ENCODE measurements at places on chromosomes 2 and 18.

GRCh38 chr2:176151442-176152287 is at the start of gene HOXD4:
HOXD4 (plus strand) TSS chr2:176151550; CDS start chr2:176151634, 84 bp downstream.
- no peak for DNase-seq

DNA sequence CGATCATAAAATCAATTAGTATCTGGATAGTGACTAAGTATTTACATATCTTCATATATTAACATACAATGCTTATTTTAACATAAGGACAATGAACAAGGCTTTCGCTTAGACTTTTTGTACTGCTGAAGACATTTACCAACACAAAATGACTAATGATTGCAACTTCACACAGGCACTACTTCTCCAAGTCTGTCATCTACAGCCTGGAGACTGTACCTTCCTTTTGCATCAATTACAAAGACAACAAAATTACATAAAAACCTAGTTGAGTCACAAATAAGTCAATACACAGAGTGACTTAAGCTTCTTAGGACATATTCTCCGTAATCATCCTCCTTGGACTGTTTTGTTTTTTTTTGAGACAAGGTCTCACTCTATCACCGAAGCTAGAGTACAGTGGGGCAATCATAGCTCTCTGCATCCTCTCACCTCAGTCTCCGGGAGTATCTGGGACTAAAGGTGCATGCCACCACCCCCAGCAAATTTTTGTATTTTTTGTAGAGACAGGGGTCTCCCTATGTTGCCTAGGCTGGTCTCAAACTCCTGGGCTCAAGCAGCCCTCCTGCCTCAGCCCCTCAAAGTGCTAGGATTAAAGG is 15.9 kb downstream of the PUM2 start:
- no peak for DNase-seq

DNA sequence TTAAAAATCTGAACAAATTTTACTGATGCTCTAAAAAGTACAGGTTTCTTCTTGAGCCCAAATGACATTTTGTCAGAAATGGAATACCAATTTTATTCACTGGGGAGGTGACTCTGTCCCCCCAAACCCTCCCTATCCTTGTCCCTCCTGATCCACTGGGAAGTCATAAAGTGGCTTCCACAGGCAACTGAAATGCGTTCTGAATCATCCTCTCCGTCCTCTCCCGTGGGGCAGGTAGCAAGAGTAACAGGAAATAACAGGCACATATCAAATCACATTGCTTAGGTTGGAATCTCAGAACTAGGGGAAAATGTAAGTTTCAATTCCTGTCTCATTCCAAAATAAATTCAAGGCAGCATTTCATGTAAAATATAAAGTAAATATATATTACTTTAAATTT is 44.5 kb downstream of the MYL12B start:
- DNase-seq, result no peak

GRCh38 chr2:224908818-224909217 is 133.4 kb downstream of the DOCK10 start:
- DNase-seq, result no peak

DNA sequence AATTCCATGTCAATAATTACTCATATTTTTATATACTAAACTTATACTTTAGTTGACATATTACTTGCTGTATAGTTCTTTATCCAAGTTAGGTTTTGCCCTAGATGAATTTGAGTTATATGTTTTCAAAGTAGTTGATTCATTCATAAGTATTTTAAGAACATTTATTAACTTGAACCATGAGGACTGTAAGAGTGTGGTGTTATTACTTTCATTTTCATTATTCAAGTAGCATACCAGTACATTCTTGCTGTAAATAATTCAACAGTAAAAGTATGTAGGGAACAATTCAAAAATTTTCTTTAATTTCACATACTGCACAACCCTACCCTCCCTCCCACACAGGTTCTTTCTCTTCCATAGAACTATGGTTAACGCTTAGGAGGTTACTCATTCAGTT is 75.4 kb downstream of the ANKRD12 start:
- DNase-seq, result no peak

DNA sequence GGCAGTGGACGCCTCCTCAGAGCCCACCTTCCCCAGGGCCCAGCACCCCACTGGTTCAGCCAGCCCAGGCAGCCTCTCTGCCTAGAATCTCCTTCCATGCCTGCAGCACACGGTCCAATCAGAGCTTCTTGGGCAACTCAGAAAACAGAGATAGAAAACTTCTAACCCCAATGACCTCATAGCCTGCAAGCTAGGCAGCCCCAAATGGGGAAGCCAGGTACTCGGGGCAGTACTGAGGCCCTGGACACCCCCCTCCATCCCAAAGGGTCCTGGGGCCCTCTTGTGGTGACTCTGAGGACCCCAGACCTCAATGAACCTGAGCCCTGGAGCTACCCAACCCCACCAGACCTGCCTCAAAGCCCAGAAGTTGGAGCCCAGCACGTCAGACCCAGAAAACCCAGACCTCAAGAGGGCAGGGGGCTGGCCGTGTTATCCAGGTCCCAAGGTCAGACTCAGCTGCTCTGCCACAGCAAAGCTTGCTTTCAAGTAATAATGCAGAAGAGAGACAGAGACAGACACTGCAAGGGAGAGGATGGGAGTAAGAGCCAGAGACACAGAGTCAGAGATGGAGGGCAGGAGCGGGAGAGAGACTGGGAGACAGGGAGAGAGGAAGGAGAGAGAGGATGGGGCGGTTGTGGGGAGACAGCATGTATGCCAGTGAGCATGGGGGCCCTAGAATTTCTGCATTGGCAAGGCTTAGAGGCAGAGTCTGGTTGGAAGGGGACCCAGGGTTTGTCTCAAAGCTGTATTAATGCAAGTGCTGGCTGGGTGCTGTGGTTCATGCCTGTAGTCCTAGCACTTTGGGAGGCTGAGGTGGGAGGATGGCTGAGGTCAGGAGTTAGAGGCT is 28.2 kb downstream of the SERTAD2 start:
- no peak for DNase-seq

DNA sequence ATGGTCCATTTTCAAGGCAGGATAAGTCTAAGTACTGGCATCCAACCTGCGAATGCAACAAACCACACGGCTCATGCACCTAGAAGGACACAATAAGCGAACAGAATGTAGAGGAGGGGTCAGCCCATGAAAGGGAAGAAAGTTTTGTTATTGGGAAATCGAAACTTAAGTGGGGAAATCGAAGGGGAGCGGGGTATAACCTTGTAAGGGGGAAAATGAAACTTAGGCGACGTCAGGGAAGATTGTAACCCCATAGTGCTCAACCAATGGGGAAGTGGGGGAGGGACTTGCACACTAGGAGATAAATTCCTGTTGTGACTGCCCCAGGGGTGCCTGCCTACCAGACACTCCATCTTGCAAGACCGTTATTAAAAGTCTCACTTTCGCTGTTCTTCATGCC is 15.6 kb upstream of the OTOF start:
- DNase-seq, result no peak

GRCh38 chr2:551621-552020 is 125.6 kb downstream of the TMEM18 start:
- DNase-seq, result no peak

DNA sequence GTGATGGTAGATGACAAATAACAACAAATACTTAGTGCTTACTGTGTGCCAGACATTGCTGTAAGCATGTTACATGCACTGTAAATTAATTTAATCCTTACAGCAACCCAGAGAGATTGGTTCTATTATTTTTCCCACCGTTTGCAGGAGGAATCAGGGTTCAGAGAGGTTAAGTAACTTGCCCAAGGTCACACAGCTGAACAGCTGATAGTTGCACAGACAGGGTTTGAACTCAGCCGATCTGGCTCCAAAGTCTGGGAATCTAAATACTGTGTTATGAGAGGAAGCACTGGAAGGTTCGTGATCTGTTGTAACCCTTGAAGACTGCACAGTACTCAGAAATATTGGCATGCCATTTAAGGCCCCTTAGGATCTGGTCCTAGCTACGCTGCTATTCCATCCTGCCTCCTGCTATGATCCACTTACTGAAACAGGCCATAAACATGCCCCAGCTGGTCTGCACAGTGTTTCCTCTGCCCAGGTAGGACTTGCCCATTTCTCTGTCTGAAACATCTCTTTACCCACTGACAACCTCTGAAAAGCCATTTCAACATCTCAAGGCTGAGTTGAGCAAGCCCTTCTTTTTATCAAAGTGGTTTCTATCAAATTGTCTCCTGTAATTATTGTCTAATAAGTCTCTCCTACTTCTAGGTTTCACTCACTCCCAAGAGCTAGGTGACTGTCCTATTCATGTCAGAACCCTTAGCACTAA is 40.4 kb upstream of the MRPL33 start:
- no peak for DNase-seq

DNA sequence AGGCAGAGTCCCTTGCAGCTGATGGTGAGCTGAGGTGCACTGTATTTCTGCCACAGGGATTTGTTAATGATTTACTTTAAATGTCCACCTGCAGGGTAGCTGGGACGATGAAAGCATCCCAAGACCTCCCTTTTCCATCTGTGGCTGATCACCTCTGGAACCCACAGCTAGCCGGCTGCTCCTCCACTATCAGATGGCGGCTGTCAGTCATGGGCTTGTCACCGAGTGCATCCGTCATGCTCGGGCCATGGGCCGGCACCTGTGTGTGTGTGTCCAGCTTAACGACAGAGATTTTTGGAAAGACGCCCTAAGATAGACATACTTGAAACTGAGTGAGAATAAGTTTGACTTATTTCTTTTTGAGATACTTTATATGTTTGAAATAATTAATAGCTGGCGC is 235.2 kb downstream of the FAM210A start:
- no peak for DNase-seq

DNA sequence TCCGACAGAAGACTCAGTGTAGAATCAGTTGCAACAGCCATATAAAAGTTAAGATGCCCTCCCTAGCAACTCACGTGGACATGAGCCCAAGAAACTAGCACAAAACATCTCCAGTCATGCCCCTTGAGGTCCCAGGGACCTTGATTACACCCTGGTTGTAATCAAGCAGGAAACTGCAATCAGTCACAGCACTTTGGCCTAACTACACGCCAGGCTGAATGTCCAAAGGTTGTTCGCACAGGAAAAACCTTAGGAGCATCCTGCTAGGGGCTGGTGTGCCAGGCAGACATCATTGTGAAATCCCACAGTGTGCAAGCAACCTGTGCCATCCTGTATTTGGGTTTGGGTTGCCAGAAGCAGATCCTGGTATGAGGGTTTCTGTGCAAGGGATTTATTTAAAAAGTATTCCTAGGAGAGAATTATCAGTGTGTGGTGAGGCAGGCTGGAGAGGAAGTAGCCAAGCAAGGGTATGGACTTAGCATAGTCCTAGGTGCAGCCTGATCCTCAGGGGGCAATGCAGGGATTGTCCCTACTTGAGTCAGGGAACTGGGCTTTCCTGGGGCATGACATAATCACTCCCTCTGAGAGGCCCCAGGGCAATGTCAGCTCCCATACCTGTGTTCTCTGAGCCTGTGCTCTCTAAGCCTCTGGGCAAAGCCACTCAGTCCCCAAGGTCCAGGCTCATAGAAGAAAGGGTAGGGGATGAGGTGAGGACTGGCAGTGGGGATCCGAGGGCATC is 17.8 kb upstream of the SULT1C2 start:
- DNase-seq, result no peak

DNA sequence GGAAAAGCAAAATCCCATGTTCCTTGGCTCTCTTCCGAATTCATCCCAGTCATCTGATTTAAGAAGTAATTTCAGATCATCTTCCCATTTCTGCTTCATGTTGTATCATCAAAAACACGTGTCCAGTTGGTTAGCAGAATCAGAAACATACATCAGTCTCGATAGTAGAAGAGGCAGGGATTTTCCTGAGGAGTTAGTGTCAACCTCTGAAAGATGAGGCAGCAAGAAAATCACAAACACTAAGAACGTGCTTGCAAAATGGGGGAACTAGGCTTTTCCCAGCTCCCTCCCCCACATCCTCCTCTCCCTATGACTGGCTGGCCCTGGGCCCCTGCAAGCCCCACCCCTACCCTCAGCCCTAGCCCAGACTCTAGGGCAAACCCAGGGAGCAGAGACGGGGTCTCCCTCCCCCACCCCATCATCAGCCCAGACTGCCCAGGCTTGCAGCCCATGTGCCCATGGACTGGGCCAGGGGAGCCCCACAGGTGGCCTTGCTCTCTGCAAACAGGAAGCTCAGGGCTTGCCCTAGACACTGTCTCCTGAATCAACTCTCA is 161.0 kb upstream of the ID2 start:
- DNase-seq, result no peak

GRCh38 chr2:161128885-161129284 is 31.3 kb upstream of the TANK start:
- DNase-seq, result no peak

DNA sequence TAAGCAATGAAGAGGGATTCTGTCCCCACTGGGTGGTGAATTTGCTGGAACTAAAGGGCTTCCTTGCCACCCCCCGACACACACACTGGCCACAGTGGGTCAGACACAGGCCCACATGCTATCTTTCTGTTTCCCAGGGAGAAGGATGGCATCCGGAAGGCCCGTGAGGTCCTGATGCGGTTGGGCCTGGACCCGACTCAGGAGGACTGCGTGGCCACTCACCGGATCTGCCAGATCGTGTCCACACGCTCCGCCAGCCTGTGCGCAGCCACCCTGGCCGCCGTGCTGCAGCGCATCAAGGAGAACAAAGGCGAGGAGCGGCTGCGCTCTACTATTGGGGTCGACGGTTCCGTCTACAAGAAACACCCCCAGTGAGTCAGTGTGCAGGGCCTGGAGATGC is 44.6 kb downstream of the HK2 start:
- DNase-seq, result no peak

DNA sequence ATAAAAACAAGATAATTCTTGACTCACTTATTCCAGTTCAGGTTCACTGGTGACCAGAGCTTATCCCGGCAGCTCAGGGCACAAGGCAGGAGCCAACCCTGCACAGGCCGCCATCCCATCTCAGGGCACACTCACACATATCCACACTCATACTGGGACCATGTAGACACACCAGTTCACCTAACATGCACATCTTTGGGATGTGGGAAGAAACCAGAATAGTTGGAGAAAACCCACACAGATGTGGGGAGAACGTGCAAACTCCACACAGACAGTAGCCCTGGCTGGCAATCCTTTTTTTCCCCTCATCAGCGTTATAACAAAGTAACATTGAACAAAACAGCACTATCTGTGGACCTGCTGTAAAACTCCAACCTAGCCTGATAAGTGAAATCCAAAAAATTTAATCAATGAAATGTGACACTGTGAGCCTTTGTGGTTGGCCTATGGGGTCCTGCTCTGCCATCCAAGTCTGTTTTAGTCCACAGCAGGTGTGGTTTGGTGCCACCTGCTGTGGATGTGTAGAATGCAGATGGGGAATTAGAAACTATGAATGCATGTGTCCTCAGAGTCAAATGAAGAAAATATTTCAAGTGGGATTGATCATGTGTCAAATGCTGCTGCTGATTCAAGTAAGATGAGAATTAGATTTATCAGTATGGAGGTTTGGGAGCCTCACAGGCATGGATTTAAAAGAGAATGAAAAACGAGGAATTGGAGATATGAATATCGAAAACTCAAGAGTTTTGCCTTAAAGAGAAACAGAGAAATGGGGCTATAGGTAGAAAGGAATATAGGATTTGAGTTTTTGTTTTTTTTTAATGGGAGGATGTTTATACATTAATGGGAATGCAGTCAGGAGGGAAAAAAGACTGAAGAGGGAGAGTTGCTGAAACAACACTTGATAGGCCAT is 47.0 kb downstream of the UGP2 start:
- DNase-seq, result peak; percentile 7

DNA sequence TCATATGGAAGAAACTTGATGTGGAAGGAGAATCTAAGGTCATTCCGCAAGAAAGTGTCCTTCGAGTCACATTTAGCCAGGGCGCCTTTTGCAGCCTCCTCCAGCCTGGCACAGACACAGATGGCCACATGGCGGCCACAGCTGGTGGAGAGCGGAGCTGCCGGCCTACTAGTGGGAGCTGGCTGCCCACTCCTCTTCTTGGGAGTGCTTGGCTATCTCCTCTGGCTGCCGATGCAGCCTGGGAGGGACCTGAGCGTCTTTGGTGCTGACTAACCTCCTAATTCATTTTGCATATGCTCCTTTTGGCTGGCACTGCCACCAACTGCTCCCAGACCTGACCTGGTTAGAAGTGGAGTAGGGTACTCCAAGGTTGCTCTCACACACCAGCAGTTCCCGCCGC is 199.3 kb upstream of the MYT1L start:
- no peak for DNase-seq

All from T-helper 9 cell (primary cell).